GM12892 (cell line): ENCODE measurements at places on chromosomes 6 and 20.

DNA sequence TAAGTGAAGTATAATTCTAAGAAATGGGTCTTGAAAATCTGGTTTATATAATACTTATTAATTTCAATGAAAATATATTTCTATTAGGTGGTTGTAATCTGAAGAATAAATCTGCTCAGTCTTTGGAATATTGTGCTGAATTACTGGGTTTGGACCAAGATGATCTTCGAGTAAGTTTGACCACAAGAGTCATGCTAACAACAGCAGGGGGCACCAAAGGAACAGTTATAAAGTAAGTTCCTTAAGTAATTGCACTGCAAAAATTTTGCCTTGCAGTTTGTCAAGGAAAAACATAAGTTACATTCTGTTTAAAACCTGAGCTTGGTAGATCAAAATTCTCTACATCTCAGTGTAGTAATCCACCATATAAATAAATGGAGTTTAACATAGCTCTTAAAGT lies 106.0 kb downstream of the MYO6 start:
- DNase-seq, result no peak

- DNase-seq, result no peak
Observed at GRCh38 chr6:150627585-150628025, 27.9 kb downstream of the PLEKHG1 start.

DNA sequence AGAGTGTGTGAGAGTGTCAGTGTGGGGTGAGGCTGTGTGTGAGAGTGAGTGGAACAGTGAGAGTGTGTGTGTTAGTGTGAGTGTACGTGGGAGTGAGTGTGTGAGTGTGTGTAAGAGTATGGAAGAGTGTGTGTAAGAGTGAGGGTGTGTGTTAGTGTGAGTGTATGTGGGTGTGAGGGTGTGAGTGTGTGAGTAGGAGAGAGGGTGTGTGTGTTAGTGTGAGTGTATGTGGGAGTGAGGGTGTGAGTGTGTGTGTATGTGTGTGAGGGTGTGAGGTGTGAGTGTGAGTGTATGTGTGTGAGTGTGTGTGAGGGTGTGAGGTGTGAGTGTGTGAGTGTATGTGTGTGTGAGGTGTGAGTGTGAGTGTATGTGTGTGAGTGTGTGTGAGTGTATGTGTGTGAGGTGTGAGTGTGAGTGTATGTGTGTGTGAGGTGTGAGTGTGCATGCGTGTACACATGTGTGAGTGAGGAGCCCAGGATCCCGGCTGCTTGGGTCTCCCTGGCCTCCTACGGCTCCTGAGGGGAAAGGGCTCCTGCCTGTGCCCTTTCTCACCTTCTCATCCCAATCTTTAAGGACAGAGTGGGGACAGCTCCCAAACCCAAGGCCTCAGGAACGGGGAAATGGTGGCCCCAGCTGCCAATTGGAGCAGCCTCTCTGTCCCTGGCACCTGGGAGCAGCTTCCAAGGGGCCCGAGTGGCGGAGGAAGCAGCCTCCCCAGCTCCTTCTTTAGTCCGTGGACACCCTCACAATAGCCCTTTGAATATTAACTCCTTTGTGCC lies 100.2 kb downstream of the PSMB1 start:
- DNase-seq, result no peak

- no peak for DNase-seq
Observed at GRCh38 chr6:137013031-137013430, 31.7 kb downstream of the IL20RA start.

GRCh38 chr20:15637950-15638754 lies 935.1 kb downstream of the KIF16B start:
- no peak for DNase-seq

DNA sequence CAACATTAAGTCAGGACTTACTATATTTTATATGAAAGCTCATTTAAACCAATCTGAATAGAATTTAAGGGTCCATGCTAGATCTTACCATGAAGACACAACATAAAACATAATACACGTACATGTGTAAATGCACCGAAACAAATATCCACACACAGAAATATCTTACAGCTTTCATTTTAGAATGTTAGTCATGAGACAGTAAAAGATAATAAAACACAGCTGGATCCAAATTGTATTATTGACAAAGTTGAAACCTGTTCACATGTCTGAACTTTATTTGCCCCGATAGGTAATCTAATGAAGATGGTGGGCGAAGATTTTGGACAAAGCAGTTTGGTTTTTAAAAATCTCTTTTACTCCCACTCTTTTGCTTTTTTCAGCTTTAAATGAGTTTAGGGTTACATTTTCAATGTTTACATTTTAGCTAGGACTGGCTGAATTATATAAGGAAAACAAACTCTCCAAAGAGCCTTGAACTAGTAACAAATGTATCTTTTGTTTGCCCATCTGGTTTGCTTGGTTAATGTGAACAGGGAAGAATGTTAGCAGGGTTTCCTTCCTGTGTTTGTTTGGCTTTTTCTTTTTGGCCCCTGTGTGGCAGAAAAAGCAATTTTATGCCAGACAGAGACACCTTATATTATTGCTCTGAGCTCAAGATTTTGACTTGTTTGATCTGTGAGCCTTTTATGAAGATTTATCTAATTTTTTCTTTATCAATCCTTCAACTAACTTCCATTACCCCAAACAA lies 5.1 kb upstream of the TMEM181 start:
- DNase-seq, result no peak

DNA sequence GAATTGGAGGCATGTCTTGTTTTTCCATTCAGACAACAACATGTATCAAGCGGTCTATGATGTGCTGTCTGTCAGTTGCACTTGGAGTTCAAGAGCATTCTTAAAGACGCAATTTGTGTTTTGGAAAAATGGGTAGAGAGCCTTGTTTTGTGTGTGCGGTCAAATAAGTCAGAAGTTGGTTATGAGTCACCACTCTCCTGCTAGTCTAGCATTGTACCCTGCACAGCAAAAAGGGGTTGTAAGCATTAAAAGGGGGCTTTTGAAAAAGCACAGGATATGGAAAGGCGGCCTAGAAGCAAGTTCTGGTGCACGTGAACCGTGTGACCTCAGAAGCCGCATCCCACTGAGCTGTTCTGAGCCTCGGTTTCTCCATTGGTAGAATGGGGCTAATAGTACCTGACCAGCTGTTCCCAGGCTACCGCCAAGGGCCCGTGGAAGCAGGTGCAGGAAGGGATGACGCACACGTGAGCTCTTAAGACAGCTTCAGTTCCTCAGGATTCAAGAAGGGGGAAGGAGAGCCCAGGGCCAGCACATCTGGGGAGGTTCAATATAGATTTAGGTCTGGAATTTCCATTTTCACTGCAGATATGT lies 61.6 kb upstream of the SNX9 start:
- DNase-seq, result no peak

- DNase-seq, result no peak
Observed at GRCh38 chr6:45376310-45377042, 1.3 kb downstream of the SUPT3H start.

- no peak for DNase-seq
Observed at GRCh38 chr6:143040018-143040417, 20.7 kb upstream of the AIG1 start.

DNA sequence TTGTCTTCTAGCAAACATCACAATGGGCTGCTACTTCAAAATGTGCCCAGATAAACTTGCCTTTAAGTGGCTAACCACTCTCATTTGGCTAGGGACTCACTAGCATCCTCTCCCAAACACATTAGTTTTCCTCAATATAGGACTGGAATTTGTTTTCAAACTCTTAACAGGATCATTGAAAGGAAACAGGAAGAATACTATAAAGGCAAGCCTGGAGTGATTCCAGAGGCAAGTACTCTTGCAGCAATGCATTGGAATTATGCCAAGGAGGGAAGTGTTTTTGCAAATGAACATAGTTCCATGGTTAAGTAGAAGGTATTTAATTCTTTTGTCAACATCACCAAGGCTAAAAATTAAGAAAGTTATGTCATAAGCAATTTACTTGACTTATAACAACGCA lies 12.2 kb downstream of the EPHA7 start:
- DNase-seq, result no peak

DNA sequence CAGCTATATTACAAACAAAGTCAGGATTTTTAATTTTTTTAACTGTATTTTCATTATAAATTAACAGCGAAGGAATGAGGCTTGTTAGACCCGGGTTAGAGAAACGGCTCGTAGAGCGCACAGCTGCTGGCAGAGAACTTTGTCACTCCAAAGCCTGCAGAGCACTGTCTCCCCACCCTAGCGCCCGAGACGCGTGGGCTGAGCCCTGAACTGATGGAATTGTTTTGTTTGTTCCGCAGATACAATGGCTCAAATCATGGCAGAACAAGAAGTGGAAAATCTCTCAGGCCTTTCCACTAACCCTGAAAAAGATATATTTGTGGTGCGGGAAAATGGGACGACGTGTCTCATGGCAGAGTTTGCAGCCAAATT lies 810 bp downstream of the LAMP5 start:
- DNase-seq, result no peak

- DNase-seq, result no peak
Observed at GRCh38 chr6:157471077-157471686, 90.2 kb downstream of the ZDHHC14 start.

GRCh38 chr6:2351807-2352431 lies 106.5 kb upstream of the GMDS start:
- DNase-seq, result no peak

DNA sequence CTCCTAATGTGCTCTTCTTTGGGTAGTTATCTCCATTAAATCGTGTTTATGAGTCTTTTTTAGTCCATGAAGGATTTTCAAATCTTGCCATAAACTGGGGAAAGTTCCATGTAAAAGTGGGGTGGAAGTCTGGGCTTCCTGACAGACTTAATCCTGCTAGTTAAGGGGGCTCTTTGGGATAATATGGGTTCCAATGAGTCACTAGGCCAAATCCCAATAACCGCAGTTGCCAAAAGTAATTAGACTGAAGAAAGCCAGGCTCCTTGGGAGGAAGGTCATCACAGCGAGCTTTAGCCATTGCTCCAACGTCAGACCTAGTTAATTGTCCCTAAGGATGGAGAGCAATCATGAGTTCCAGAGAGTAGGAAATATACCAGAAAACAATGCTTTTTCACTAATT lies 10.8 kb downstream of the RSPO3 start:
- DNase-seq, result no peak

GRCh38 chr20:25203089-25203488 lies 7.6 kb downstream of the ENTPD6 start:
- no peak for DNase-seq

- DNase-seq, result no peak
Observed at GRCh38 chr6:170206851-170207431, 83.9 kb downstream of the DLL1 start.

DNA sequence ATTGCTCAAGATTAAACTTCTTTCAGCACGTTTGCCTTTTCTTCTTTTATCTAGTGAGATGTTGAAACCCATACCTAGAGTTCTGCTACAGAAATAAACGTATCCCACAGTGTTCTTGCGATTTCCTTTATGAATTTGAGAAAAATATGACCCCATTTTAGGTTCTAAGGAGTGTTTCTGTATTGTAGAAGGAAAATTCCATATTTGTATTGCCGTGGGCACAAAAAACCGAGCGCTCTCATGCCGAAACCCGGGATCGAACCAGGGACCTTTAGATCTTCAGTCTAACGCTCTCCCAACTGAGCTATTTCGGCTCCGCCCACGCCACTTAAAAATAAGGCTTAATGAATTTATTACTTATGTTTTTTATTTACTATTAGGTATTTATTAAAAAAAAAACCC lies 23.7 kb downstream of the ZNF311 start:
- DNase-seq, result no peak

GRCh38 chr6:112203577-112204349 lies 50.6 kb downstream of the LAMA4 start:
- no peak for DNase-seq

- DNase-seq, result no peak
Observed at GRCh38 chr20:23125159-23125558, 39.0 kb upstream of the CD93 start.

GRCh38 chr6:137443901-137444300 lies 50.3 kb downstream of the OLIG3 start:
- DNase-seq, result no peak

GRCh38 chr20:44117296-44118184 lies 69.4 kb downstream of the JPH2 start:
- DNase-seq, result no peak

DNA sequence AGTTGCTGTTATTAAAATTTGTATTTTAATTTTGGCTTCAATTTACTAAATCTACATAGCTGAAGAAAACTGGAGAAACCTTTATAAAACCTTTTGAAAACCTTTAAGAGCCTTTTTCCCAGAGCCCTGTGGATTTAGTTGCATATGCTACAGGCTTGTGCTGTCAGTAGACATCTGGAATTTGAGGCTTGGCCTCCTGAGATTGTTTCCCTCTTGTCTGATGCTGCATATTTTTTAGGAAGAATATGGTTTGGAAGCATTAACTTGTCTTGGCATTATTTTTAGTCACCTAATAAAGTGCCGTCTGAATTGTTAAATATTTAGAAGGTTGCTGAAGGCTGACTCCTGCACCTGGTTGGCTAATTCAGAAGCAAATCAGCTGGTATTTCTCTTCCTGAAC lies 369.4 kb downstream of the UTRN start:
- DNase-seq, result no peak

DNA sequence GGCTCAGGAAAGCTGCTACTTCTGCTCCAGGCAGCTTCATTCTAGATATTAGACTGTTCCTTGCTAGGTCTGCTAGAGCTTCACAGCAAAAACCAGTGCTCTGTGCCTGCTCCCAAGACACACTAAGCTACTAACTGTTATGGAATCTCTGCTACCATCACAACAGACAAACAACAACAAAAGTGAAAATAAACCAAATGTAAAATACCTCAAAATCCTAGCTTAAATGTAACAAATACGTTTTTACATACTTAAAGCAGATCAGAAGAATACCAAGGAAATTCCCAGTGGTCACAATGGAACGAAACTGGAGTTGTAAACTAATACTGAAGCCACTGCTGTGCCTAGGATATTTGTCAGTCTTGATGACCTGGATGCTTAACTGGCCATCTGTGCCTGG lies 84.6 kb upstream of the EZR start:
- no peak for DNase-seq

DNA sequence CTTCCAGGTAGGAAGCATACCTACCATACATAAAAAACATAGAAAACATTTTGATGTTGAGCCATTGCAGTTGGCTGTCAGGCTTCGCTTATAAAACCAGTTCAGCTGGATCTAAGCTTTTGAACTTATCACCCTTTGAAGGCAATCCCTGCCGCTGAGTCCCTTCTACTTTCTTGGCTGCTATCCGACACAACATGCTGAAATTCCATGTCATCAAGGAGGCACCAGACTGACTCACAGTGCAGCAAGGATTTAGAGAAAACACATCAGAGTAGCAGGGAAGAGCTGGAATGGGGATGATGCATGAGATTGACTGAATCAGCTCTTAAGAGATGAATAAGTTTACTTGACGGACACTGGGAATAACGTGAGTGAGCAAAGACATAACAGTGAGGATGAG lies 135.0 kb upstream of the MAN1A1 start:
- no peak for DNase-seq

GRCh38 chr20:59221707-59222252 lies 58.2 kb downstream of the ZNF831 start:
- DNase-seq, result no peak

GRCh38 chr6:130113201-130113710 lies 94.9 kb downstream of the L3MBTL3 start:
- no peak for DNase-seq

GRCh38 chr6:21772884-21773575 lies 179.5 kb downstream of the SOX4 start:
- DNase-seq, result no peak

GRCh38 chr6:136927292-136927691 lies 5.2 kb downstream of the SLC35D3 start:
- no peak for DNase-seq
